ENCODE measurements at places on chromosomes 4 and X.

GRCh38 chr4:15336410-15337167, 91.2 kb upstream of the C1QTNF7 start:
- DNase-seq, result no peak

DNA sequence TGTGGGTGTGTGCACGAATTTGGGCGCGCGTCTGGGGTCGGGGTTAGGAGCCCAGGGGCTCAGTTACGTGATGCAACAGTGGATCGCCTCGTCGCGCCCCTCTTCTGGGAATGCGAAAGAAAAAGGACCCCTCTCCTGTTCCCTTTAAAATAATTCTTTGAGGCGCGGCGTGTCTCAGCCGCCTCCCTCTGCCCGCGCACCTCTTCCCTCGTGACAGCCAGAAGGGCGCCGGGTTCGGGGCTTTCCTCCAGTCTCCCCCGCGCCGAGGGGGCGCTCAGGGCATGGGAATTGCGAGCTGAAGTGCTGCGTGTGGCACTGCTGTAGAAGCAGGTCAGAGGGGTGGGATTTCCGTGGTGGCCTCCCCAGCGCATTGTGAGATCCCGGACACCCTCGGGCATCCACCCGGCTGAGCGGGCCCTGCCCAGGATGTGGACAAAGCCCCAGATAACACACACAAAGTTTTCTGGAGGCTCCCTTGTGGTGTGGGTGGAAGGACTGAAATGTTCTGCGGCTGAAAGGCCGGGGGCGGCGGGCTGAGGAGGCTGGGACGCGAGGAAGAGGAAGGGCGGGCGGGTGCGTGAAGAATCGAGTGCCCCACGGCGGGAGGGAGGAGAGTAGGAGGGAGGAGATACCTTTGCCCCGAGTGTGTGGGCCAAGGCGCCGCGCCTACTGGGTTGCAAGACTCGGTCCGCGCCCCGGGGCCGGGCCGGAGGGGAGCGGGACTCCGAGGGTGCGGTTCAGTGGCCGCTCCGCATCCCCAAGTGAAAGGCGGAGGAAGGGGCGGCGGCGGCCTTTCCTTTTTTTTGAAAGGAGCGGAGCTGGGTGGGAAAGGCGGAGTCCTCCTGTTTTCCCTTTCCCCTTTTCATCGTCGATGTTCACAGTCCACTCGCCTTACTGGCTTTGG, 752 bp downstream of the SEPTIN11 start:
- peak; percentile 36 for DNase-seq

GRCh38 chrX:109635146-109635545, 10.2 kb upstream of the KCNE5 start:
- DNase-seq, result peak; percentile 13

GRCh38 chr4:2048831-2049230, 10.3 kb upstream of the NAT8L start:
- peak; percentile 38 for DNase-seq

DNA sequence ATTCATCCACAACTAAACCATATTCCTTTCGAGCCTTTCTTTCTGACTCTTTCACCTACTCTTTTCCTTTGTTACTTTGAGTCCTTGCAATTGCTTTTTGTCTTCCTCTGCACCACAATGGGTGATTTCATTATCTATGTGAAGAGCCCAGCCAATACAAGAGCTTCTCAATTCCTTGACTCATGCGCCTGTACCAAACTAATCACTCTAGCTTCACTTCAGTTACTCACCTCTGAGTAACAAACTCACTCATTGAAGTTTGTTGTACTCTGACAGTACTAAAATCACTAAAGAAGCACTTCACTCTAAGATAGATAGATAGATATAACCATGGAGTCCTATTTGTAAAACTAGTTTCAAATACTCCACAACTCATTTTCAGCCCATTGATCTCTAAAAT, 191.7 kb upstream of the EPHA5 start:
- no peak for DNase-seq

DNA sequence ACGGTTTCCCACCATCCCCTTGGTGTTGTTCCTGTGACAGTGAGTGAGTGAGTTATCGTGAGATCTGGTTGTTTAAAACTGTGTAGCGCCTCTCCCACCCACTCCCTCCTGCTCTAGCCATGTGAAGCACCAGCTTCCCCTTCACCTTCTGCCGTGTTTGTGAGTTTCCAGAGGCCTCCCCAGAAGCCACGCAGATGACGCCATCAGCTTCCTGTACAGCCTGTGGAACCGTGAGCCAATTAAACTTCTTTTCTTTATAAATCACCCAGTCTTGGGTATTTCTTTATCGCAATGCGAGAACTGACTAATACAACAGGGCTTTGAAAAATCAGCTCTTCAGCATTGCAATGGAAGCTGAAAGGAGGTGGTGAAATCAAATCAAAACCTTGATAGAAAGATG, 50.0 kb downstream of the FGFBP1 start:
- DNase-seq, result no peak

DNA sequence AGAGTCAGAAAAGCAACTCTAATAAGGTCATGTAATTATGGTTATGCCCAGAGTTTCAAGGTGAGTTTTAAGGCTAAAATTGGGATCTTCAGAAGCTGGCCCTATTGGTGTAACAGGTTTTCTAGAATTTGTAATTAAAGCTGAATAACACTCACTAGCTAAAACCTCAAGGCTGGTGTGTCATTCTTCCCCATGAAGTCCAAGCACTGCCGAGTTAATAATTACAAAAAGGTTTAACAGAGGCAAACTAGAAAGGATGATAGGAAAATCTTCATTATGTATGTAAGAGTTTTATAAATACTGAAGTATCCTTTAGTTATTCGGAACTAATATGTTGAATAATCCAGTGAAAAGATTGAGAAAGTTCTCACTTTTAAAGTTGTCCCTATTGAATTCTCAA, 34.3 kb downstream of the MXRA5 start:
- DNase-seq, result peak; percentile 21

GRCh38 chr4:108097990-108098553, 70.7 kb downstream of the LEF1 start:
- DNase-seq, result no peak

- no peak for DNase-seq
Observed at GRCh38 chrX:137428221-137428661, 137.7 kb upstream of the ZIC3 start.

- no peak for DNase-seq
Observed at GRCh38 chr4:9944431-9945425, 76.6 kb downstream of the SLC2A9 start.

GRCh38 chr4:141890279-141890678, 253.9 kb downstream of the IL15 start:
- DNase-seq, result no peak

DNA sequence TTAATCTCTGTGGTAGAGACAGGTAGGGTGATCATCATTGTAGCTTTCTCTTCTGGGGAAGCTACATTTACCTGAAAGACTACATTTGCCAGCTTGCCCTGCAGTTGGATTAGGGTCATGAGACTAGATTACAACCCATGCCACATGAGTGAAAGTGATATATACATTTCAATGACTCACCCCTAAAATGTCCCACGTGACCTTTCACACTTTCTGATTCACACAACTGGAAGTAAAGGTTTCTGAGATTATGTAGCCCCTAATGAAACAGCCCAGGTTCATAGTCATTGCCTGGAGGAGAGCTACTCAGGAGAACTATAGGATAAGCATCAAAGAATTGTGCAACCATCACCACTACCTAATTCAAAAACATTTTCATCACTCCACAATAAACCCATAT, 17.8 kb downstream of the PDCL2 start:
- DNase-seq, result no peak

DNA sequence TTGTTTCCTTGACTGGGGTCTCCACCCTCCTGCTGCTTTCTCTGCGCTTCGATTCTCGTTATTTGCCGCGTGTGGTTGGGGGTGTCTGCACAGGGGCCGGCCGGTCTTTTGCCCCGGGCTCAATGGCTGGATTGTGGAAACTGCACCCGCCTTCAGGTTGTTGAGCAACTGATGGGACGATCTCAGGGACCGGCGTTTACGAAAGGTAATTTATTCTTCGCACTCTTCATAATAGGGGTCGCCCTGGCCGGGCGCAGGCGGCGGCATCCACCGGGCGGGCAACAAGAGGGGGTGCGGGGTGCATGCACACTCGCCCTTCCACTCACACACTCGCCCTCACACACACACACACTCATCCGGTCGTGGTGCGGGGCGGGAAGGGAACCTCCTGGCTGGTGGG, 1.4 kb downstream of the ADGRL3 start:
- DNase-seq, result no peak

DNA sequence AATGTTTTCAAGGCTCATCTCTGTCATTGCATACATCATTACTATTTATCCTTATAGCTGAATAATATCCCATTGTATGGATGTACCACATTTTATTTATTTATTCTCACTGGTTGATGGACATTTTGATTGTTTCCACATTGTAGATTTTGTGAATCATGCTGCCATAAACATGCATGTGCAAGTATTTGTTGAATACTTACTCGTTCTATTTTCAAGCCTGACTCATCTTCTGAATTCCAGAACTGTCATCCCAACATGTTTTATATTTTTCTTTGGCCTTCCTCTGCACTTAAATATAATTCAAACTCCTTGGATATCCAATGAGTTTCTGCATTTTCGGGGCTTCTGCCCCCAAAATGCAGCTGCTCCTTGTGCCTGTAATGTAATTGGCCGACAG, 77.6 kb downstream of the MXRA5 start:
- no peak for DNase-seq

GRCh38 chrX:150038986-150039599, 100.8 kb upstream of the EOLA2 start:
- peak; percentile 38 for DNase-seq

DNA sequence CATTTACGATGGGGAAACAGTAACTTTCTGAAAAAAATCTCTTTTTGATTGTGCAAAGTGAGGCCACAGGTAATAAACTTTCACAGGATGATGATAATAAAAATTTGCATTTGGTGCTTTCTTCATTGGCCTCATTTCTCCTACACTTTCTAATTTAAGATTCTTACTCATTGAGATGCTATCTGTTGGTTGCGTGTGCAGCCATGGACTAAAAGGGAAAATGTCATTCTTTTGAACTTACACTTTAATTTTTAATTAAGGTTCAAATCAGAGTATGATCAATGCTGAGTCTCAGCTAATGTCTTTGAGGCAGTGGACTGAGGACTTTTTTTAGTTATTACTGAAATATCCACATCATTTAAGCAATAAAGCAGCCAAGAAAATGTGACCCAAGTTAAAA, 87.6 kb downstream of the SEL1L3 start:
- no peak for DNase-seq

GRCh38 chr4:89056953-89057398, at the start of gene FAM13A:
TSS of gene FAM13A (minus strand) at chr4:89057185. CDS start at chr4:89056964, 221 bp downstream.
- DNase-seq, result peak; percentile 92

- peak; percentile 34 for DNase-seq
Observed at GRCh38 chrX:36908801-36909675, 99.1 kb upstream of the FAM47C start.

- DNase-seq, result no peak
Observed at GRCh38 chrX:19543951-19544381, 28.7 kb upstream of the MAP3K15 start.

DNA sequence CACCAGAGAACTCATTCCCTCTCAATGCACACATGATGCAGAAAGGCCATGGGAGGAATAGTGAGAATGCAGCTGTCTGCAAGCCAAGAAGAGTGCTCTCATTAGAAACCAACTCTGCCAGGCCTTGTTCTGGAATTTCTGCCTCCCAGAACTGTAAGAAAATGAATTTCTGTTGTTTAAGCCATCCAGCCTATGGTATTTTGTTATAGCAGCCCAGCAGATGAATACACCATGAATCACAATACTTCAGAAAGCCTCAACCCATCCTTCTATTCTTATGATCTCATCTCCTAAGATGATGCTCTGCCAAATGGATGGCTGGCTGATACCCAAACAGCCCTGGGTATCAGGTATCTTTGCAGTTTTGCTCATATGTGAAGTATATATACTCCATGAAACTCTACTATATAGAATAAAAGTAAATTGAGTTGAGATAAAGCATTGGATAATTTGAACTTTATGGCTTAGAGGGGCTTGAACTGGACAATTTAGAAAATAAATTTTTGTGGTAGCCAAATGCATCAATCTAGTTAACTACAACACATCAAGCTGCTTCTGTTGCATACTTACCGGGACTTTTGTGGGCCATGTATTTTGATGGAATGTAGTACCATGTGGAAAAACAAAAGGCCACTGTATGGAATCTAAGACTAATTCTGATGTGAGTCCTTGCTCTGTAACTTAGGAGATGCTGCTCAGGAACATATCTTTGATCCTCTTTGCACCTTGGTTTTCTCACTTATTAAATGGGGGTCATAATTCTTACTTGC, 245.9 kb downstream of the HS3ST1 start:
- no peak for DNase-seq

DNA sequence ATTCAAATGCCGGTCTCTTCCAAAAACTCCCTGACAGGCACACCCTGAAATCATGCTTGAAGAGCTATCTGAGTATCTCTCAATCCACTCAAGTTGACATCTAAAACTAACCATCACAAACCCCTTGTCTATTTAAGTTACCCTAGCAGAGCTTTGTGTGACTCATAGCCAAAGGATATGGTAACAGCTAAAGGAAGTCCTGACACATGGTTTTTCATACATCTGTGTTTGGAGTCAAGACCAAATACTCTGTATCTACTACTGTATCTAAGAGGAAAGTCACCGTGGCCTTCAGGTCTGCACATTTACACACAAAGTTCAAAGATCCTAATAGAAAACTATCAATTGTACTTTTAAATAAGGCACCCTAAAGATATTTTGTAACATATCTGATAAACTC, 239.6 kb upstream of the VCX start:
- no peak for DNase-seq

DNA sequence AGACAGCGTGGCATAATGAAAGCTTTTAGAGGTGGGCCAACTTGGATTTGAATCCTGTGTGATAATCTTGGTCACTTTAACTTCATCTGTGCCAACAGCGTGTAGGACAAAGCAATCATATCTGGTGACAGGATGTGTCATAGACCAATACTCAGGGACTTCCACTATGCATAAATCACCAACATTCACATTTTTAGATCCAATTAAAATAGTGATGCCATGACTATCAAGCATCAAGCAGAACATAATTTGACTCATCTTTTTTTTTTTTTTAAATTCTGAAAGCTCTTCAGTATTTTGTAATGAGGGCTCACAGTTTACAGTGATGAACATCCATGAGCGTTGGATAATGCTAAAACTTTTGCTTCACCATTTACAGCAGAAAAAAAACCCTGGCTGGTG, 27.3 kb upstream of the RAPGEF2 start:
- no peak for DNase-seq

- DNase-seq, result no peak
Observed at GRCh38 chr4:40227284-40227683, 30.5 kb downstream of the RHOH start.

GRCh38 chr4:163164591-163164990, 2.1 kb downstream of the NAF1 start:
- no peak for DNase-seq

- DNase-seq, result no peak
Observed at GRCh38 chr4:87932718-87933141, 42.8 kb upstream of the SPP1 start.

DNA sequence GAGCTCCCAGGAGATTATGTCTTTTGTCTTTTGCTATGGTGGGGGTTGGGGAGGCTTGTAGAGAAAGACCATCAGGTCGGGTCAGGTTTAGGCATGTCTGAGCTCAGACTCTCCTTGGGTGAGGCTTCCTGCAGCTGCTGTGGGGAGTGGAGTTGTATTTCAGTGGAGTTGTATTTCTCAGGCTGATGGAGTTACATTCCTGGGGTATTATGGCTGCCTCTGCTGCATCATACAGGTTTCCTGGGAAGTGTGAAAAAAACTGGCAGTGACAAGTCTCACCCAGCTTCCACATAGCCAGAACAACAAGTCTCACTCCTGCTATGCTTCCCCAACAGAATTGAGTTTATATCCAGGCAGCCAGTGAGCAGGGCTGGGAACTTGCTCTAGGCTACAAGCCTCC, 119.3 kb downstream of the VSIG4 start:
- DNase-seq, result no peak

GRCh38 chrX:135697601-135698000, 15.8 kb upstream of the CT45A1 start:
- DNase-seq, result no peak

All from ACHN (cell line).